Activated T-cell treated with anti-CD3 and anti-CD28 coated beads for 1 hour (primary cell): ENCODE measurements at places on chromosomes 3 and 15.

GRCh38 chr3:183178833-183179549, 16.5 kb upstream of the LAMP3 start:
- DNase-seq = peak; percentile 26

- no peak for DNase-seq
Observed at GRCh38 chr15:67038736-67039135, 26.7 kb upstream of the SMAD3 start.

GRCh38 chr15:73946795-73947370, 20.6 kb downstream of the LOXL1 start:
- DNase-seq = no peak

- no peak for DNase-seq
Observed at GRCh38 chr15:35505809-35506208, 40.2 kb downstream of the DPH6 start.

DNA sequence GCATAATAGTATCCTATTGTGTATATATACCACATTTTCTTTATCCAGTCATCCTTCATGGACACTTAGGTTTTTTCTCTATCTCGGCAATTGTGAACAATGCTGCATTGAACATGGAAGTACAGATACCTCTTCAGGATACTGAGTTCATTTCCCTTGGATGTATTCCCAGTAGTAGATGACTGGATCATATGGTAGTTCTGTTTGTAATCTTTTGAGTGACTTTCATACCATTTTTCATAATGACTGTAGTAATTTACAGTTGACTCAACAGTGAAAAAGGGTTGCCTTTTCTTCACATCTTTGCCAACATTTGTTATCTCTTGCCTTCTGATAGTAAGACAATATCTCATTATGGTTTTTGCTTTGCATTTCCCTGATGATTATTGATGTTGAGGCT, 21.8 kb downstream of the MYH15 start:
- no peak for DNase-seq

- no peak for DNase-seq
Observed at GRCh38 chr3:65497846-65498245, 540.9 kb downstream of the MAGI1 start.

GRCh38 chr15:53882311-53882710, 95.9 kb upstream of the UNC13C start:
- no peak for DNase-seq

DNA sequence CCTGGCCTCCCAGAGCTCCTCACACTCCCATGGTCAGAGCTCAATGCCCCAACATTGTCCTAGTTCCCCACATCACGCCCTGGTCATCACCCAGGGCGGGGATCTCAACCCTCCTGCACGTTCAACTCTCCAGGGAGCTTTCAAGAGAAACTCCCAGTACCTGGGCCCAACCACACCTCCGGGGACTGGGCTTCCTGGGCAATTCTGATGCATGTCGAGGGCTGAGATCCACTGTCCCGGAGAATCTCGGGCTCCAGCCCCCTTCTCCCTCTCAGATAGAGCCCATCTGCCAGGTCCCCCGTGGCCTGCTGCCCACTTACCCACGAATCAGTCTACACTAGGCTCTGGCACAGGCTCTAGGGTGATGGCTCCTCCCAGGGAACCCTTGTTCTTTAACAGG, 39.2 kb downstream of the UMPS start:
- no peak for DNase-seq

- no peak for DNase-seq
Observed at GRCh38 chr15:58374147-58374546, 57.6 kb upstream of the LIPC start.

DNA sequence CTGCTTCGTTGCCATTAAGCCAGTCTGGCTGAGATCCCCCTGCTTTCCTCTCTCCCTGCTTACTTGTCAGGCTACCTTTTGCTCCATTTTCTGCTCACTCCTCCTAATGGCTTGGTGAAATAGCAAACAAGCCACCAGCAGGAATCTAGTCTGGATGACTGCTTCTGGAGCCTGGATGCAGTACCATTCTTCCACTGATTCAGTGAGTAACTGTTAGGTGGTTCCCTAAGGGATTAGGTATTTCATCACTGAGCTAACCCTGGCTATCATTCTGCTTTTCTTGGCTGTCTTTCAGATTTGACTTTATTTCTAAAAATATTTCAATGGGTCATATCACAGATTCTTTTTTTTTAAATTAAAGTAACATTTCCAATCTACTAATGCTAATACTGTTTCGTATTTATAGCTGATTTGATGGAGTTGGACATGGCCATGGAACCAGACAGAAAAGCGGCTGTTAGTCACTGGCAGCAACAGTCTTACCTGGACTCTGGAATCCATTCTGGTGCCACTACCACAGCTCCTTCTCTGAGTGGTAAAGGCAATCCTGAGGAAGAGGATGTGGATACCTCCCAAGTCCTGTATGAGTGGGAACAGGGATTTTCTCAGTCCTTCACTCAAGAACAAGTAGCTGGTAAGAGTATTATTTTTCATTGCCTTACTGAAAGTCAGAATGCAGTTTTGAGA, 25.0 kb downstream of the CTNNB1 start:
- DNase-seq = no peak

DNA sequence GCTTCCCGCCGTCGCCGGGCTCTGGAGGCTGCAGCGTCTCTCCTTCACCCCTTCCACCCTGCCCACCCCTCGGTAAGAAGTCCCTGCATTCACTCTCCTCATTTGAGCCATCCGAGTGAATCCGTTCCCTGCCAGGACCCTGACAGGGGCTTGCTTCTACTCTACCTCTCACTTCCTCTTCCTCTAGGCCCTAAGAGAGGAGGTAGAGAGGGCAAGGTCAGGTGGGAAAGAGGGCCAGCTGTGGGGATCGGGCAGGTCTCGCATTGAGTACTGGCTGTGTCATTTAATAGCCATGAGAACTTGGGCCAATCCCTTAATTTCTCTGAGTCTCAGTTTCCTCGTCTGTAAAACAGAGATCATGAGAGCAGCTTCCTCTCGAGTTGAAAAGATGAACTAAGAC, 283.6 kb downstream of the UACA start:
- no peak for DNase-seq

DNA sequence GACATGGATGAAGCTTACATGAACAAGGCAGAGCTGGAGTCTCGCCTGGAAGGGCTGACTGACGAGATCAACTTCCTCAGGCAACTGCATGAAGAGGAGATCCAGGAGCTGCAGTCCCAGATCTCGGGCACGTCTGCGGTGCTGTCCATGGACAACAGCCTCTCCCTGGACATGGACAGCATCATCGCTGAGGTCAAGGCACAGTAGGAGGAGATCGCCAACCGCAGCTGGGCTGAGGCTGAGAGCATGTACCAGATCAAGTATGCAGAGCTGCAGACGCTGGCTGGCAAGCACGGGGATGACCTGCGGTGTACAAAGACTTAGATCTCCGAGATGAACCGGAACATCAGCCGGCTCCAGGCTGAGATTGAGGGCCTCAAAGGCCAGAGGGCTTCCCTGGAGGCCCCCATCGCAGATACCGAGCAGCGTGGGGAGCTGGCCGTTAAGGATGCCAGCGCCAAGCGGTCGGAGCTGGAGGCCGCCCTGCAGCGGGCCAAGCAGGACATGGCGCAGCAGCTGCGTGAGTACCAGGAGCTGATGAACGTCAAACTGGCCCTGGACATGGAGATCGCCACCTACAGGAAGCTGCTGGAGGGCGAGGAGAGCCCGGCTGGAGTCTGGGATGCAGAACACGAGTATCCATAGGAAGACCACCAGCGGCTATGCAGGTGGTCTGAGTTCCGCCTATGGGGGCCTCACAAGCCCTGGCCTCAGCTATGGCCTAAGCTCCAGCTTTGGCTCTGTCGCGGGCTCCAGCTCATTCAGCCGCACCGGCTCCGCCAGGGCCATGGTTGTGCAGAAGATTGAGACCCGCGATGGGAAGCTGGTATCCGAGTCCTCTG, 77.6 kb downstream of the CLDN11 start:
- DNase-seq = no peak

GRCh38 chr3:112629425-112629824, 11.5 kb downstream of the CCDC80 start:
- DNase-seq = no peak

- DNase-seq = no peak
Observed at GRCh38 chr3:55172913-55173312, 245.1 kb upstream of the LRTM1 start.

GRCh38 chr3:78974181-78974790, 793.5 kb downstream of the ROBO1 start:
- DNase-seq = no peak

DNA sequence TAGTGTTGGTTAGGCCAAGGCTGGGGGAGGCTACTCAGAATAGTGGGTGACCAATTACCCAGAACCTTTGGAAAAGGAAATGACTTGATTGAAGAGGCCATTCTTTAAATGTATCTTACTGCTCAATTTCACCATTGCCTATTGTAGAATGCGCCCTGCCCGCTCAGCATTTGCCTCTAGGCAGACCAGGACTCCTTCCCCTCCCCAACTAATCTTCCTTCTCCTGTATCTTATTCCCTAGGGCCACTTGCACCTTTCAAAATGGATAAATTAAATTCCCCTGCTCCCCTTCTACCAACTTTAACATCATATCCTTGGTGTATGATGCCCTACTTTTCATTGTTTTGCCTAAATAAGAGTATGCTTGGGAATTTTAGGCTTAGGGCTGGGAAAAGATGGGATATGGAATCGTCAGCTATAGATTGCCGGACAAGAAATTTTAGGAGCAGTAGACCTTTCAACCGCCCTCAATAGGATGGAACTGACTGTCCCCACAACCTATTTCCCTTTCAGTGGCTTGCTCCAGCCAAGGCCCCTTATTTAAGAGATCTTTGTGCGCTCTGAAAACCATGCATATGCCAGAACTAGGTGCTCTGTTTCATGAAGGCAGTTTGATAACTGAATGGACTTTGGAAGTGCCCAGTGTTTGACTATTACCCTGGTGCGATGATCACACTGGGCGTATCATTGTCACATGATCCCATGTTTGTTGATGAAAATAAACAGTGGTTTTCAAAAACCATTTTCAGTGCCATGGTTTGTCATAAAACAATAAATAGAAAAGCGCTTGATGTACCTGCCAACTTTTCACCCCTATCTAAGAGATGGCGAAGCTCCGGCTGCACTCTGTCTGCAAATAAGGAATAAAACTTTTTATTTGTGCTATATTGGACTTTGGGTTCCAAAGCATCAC, 74.3 kb upstream of the TSEN2 start:
- DNase-seq = no peak

DNA sequence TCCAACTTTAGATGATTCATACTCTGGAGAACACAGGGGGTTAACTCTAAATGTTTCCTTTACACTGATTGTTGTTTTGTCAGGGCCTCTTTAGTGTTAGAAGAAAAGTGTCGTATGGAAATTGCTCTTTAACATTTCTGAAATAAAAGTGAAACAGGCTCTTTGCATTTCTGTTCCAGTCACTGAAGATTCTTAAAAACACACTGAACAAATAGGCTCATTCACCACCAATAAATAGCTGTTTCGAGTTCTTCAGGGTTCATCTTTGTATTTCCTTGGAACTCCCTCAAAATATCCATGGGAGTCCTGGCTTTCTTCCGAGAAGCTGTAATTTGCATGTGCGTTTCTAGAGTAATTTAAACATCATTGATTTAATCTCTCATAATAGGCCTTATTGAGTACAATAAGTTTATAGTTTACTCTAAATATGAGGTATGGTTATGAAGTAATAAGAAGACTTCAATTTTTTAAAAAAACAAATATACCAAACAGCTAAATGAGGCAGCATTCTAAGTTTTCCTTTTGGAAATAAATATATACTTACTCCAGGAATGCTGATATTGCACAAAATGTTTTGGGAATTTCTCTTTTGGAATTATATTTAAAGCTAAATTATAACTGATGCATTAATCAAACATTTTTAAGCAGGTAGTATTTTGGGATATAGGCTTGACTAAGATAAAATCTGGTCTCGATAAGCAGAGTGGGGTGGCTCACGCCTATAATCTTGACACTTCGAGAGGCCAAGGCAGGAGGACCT, 327.4 kb downstream of the EPHA3 start:
- DNase-seq = no peak

DNA sequence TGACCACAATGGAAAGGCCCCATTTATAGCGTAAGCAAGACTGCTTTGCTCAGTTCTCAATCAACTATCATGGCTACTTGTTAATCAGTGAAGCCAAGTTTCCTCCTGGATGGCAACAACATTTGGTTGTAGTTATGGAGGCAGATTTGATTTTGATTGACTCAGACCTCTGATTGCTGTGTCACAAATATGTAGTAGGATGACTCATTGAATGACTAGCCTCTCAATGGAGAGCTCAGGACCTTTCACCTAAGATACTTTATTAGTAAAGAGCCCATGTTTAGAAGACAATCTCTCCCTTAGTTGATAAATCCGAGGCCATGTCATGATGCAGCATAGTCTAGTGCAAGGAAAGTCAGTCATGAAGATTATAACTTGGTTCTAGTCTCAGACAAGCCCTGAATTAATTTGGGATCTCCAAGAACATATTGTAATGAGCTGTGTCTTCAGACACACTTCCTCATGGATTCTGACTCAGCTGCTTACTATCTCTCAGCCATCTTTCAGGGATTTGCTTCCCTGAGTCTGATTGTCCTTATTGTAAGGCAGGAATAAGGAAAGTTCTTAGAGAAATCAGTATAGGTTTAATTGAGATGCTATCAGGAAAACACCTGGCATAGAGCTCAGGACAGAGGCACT, 397.4 kb upstream of the TMCO5A start:
- no peak for DNase-seq

DNA sequence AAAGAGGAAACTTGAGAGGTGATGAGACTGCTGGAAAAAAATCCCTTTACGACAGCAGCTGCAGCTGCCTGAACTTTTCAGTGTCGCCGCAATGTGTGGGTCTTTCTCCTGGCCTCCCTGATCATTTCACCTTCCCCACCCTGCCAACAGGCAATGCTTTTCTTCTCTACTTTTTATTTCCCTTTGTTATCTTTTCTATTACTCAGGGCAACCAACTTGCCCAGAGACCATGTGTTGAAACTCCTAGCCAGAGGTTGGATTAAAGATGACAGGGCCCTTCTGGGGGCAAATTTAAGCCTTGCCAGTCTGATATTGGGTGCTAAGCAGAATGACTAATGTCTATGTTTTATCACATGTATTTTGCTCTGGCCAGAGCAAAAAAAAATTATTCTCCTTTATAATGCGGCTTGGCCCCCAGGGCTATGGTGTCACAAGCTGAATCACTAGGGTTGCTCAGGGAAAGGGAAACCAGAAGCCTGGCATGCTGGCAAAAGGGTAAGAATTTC, 51.5 kb upstream of the CFAP20DC start:
- DNase-seq = no peak

- DNase-seq = no peak
Observed at GRCh38 chr15:62875626-62876021, 166.9 kb upstream of the TPM1 start.
